ENCODE measurements at places on chromosomes 4 and X. TPM values are rescaled to one million over a fixed set of nuclear protein-coding genes. Genes with fewer than 3 reads are reported as not detected.
A peak's percentile ranks its signal among the peaks of the same experiment; 100 is the strongest.

DNA sequence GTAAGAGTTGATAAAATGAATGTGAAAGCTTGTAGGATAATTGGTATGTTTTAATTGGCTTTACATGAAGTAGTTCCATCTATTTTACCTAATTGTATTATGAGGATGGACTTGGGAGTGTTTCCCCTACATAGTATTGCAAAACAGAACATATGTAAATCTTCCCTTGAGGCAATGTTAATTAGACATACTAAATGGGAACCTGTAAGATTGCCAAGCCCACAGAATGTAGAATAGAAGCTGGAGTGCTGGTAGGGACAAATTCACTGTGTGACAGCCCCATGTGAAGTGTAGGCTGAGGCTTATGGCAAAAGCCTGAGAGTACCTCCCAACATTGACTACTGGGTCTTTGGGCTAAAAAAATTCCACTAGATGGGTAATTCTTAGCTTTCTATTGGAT, 615.0 kb upstream of the AMOT start:
- no peaks in the 10 kb centered on the region for H3K36me3 ChIP-seq
- no peak overlapping the region for H3K27ac ChIP-seq
- no peak overlapping the region for H3K4me3 ChIP-seq
- H3K27me3 ChIP-seq, result no peaks in the 10 kb centered on the region
- no peak for DNase-seq

- DNase-seq, result no peak
- peak overlapping the region; percentile 34 for H3K4me3 ChIP-seq
- H3K27me3 ChIP-seq, result peaks cover 17% of the 10 kb centered on the region
- H3K4me1 ChIP-seq, result peaks cover 14% of the 10 kb centered on the region
- no peaks in the 10 kb centered on the region for H3K36me3 ChIP-seq
- H3K27ac ChIP-seq, result no peak overlapping the region
Observed at GRCh38 chr4:158208963-158209640, 1.2 kb upstream of the TMEM144 start.

DNA sequence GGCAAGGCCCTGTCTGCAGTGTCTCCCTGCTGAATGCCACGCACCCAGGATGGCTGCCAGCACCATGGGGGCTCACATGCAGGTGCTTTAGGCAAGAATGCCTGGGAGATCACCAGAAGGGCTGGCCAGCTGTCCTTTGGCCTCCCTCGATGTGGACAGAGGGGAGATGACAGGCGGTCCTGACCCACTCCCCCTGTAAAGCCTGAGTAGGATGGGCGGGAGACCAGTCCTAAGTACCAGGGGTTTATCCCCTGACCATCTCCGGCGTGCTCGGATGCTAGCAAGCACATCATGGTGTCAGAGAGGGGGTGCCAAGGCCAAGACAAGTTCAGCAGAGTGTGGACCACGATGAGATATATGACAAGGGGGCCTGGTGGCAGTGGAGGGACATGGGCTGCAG, 5.3 kb downstream of the PDZD4 start:
- no peak overlapping the region for H3K27ac ChIP-seq
- H3K4me1 ChIP-seq, result peaks cover 18% of the 10 kb centered on the region
- DNase-seq, result no peak
- H3K27me3 ChIP-seq, result peaks cover 27% of the 10 kb centered on the region
- no peaks in the 10 kb centered on the region for H3K36me3 ChIP-seq

GRCh38 chr4:36549992-36550391, 268.6 kb downstream of the DTHD1 start:
- peaks cover 3% of the 10 kb centered on the region for H3K4me1 ChIP-seq
- DNase-seq, result no peak
- H3K36me3 ChIP-seq, result no peaks in the 10 kb centered on the region
- no peak overlapping the region for H3K4me3 ChIP-seq
- no peak overlapping the region for H3K27ac ChIP-seq

DNA sequence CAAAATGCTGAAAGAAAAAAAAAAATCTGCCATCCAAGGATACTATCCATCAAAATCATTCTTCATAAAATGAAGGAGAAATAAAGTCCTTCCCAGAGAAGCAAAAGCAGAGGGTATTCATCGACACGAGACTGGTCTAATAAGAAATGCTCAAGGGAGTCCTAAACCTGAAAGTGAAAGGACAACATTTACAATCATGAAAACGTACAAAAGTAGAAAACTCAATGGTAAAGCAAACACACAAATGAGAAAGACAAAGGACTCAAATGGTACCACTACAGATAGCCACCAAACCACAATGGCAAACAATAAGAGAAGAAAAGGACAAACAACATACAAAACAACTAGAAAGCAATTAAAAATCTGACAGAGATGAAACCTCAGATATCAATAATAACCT, 41.0 kb downstream of the CD99L2 start:
- H3K27ac ChIP-seq, result no peak overlapping the region
- H3K4me3 ChIP-seq, result no peak overlapping the region
- H3K36me3 ChIP-seq, result peaks cover 31% of the 10 kb centered on the region
- no peaks in the 10 kb centered on the region for H3K27me3 ChIP-seq
- no peak for DNase-seq
- H3K4me1 ChIP-seq, result no peaks in the 10 kb centered on the region

DNA sequence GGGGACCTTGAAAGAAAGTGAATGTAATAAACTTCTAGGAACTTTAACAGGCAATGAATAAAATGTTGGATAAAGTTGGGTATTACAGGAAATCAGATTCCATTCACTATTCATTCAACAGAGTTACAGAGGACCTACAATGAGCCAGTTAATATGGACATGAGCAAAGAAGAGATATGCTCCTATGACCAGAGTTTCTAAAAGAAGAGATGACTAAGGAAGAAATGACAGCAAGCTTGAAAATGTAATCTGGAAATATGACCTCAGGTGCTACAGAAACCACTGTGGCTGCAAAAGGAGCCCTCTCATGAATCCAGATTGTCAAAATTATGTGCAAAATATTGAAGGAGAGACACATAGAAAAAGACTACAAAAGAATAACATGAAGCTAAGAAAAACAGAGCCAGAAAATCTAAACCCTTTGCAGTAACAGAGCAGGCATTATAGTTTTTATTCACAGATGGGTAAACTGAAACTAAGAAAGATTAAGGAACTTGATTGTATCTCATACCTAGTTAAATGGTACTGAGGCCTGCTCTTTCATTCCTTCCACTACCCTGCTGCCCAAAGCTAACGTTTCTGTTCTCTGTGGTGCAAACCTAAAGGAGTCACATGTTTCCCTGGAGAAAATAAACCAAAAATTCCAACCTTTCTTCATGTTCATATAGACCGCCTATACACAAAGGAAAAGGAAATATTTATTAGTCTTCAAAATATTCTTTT, 378.3 kb downstream of the GBA3 start:
- no peaks in the 10 kb centered on the region for H3K27me3 ChIP-seq
- H3K27ac ChIP-seq, result no peak overlapping the region
- no peaks in the 10 kb centered on the region for H3K36me3 ChIP-seq

- no peak overlapping the region for H3K4me3 ChIP-seq
- H3K4me1 ChIP-seq, result no peaks in the 10 kb centered on the region
- H3K27me3 ChIP-seq, result peaks cover 27% of the 10 kb centered on the region
- H3K27ac ChIP-seq, result no peak overlapping the region
- no peak for DNase-seq
- H3K36me3 ChIP-seq, result no peaks in the 10 kb centered on the region
Observed at GRCh38 chr4:185554365-185555126, 19.2 kb upstream of the PDLIM3 start.

DNA sequence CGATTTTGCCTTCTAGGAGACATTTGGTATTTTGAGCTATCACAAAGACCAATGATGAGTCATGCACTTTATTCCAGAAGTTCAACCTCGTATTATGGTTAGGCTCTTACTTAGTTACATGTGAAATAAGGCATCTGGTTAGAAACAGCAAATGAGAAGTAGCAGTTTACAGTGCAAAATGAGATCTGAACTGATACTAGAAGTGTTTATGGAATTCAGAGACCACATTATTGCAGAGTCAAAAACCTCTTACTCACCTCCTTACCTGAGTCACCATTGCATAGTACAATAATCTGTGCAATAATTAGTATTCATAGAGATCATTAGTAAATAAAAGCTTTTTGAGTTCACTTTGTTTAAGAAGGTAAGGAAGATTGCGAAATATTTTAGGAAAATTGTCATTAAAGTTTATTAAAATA, 38.7 kb downstream of the SEC24B start:
- no peak for DNase-seq
- H3K27ac ChIP-seq, result no peak overlapping the region
- H3K36me3 ChIP-seq, result peaks cover 33% of the 10 kb centered on the region
- H3K4me1 ChIP-seq, result peaks cover 19% of the 10 kb centered on the region
- no peak overlapping the region for H3K4me3 ChIP-seq
- no peaks in the 10 kb centered on the region for H3K27me3 ChIP-seq

GRCh38 chr4:99642725-99643489, 14.7 kb downstream of the C4orf54 start:
- H3K27ac ChIP-seq, result no peak overlapping the region
- no peaks in the 10 kb centered on the region for H3K4me1 ChIP-seq
- DNase-seq, result no peak
- H3K27me3 ChIP-seq, result peaks cover 19% of the 10 kb centered on the region

DNA sequence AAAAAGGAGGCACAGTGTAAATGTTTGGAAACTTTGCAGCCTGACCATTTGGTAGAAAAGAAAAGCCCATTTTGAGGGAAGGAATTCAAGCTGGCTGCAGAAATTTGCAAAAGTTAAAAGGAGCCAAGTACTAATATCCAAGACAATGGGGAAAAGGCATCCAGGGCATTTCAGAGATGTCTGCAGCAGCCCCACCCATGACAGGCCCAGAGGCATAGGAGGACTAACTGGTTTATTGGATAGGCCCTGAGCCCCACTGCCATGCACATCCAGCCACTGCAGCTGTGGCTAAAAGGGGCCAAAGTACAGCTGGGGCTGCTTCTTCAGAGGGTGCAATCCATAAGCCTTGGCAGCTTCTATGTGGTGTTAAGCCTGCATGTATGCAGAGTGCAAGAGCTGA, 104.9 kb downstream of the HS3ST1 start:
- H3K4me1 ChIP-seq, result no peaks in the 10 kb centered on the region
- H3K27ac ChIP-seq, result no peak overlapping the region
- H3K27me3 ChIP-seq, result no peaks in the 10 kb centered on the region
- DNase-seq, result no peak
- no peaks in the 10 kb centered on the region for H3K36me3 ChIP-seq

- H3K4me3 ChIP-seq, result peak overlapping the region; percentile 44
- DNase-seq, result no peak
- H3K27ac ChIP-seq, result peak overlapping the region; percentile 13
- H3K4me1 ChIP-seq, result peaks cover 38% of the 10 kb centered on the region
Observed at GRCh38 chr4:40066651-40067050, 10.0 kb downstream of the N4BP2 start.

GRCh38 chr4:54498661-54499111, 159.1 kb upstream of the KIT start:
- no peaks in the 10 kb centered on the region for H3K27me3 ChIP-seq
- H3K4me1 ChIP-seq, result no peaks in the 10 kb centered on the region
- no peak overlapping the region for H3K4me3 ChIP-seq
- H3K36me3 ChIP-seq, result no peaks in the 10 kb centered on the region

Gene SLC25A4
- total RNA-seq, result 5.3 TPM

Gene LDOC1
- total RNA-seq, result 2.3 TPM

Gene THAP9
- total RNA-seq, result 4.0 TPM

Gene ADGRG4
- total RNA-seq, result not detected

Gene BLOC1S4
- 24.3 TPM for total RNA-seq

Gene PHKA1
- total RNA-seq, result 0.47 TPM

Gene SULT1E1
- not detected for total RNA-seq

Gene FAT4
- 0.06 TPM for total RNA-seq

Gene RASGEF1B
- 8.0 TPM for total RNA-seq

Gene SLC34A2
- not detected for total RNA-seq

Measured in activated naive CD8-positive, alpha-beta T cell treated with anti-CD3 and anti-CD28 coated beads, Interleukin-2, amount 10 ng/mL, durations not matched to agents 7 days and 5 days (primary cell).